ENCODE measurements at places on chromosomes 2 and 18. TPM values are rescaled to one million over a fixed set of nuclear protein-coding genes. Genes with fewer than 3 reads are reported as not detected.
A peak's percentile ranks its signal among the peaks of the same experiment; 100 is the strongest.

The HJURP gene
- total RNA-seq, result 0.52 TPM

The RAD51AP2 gene
- total RNA-seq, result 0.10 TPM

The IGFBP5 gene
- 156 TPM for total RNA-seq

- peak; percentile 51 for DNase-seq
These were observed at the start of gene SH3YL1 for GRCh38 chr2:263774-264492. Gene SH3YL1 (minus strand): TSS chr2:264032. CDS start chr2:263984, 48 bp downstream.

GRCh38 chr18:8991155-8991554 lies 111.3 kb upstream of the NDUFV2 start:
- no peak for DNase-seq

- DNase-seq, result no peak
These were observed 64.4 kb downstream of the CIB4 start for GRCh38 chr2:26576565-26577441.

GRCh38 chr2:140918426-140918825 lies 1212.4 kb downstream of the LRP1B start:
- no peak for DNase-seq

GRCh38 chr18:49486606-49486952 lies 455 bp downstream of the C18orf32 start:
- no peak for DNase-seq

DNA sequence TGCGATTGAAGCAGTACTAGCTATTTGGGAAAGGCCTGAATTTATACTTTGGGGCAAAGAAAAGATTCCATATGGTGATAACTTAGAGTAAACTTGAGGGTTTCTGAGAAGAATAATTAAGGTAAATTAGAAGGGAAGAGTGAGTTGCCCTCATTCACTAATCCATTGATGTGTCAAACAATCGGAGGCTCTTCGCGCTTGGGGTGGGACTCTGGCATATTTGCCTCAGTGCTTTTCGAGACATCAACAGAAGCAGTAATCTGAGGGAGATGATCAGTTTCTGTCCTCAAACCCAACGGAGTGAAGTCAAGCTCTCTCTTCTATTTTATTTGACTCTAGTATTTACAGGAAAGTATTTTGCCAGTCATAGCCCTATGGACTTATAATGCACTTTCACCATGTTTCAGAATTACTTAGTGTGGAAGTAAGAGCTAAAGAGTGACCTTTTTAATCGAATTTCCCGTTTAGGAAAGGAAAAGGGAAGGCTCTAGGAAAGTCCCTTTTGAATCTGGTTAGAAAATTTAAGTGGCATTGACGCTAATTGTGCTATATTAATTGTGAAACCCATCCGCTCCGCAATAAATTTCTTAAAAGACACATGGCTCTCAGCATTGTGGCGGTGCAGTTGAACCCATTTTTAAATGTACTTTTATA lies 1.3 kb downstream of the RAB10 start:
- DNase-seq, result no peak

All from left ventricle myocardium superior (tissue), 1 donor.